ENCODE measurements at places on chromosomes 12 and 14.

GRCh38 chr12:111780166-111780565, 13.4 kb downstream of the ALDH2 start:
- DNase-seq: no peak

DNA sequence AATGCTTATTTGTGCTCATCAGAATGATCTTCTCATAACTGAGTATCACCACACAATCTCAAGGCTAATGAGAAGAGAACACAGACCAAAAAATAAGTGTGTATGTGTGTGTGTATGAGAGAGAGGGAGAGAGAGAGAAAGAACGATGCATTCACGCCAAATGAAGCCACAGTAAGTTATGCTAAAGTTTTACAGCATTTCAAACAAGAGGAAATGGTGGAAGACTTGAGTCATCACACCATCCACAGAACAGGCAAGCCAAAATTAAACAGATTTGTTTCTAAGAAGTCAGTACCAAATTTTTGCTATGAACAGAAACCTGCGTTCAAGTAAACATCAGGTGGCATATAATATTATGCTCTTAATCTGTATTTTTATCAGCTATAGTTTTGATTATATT, 141.2 kb downstream of the MED13L start:
- no peak for DNase-seq

- DNase-seq: no peak
Observed at GRCh38 chr12:45349916-45350315, 134.0 kb downstream of the ANO6 start.

DNA sequence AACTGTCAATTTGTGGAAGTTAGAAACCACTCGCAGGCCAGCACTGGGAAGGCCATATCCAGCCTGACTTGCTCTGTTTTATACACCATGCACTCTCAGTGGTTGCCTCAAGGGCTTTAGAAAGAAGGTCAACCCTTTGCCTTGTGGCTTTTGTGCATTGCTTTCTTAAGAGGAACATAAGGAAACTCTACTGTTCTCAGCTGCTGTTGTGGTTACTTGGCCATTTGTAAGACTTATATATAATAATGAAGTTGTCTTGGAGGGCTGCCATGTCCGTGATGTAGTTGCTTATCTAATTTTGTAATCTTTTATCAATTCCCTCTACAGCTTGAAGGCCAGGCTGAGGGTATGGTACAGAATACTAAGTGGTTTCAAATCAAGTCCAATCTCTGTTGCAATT, 637.8 kb downstream of the DIO2 start:
- no peak for DNase-seq

Measured in AG08395 (cell line).